ENCODE measurements at places on chromosomes 16 and 17.

GRCh38 chr17:80640366-80641084 is 95.9 kb downstream of the RPTOR start:
- DNase-seq: no peak

DNA sequence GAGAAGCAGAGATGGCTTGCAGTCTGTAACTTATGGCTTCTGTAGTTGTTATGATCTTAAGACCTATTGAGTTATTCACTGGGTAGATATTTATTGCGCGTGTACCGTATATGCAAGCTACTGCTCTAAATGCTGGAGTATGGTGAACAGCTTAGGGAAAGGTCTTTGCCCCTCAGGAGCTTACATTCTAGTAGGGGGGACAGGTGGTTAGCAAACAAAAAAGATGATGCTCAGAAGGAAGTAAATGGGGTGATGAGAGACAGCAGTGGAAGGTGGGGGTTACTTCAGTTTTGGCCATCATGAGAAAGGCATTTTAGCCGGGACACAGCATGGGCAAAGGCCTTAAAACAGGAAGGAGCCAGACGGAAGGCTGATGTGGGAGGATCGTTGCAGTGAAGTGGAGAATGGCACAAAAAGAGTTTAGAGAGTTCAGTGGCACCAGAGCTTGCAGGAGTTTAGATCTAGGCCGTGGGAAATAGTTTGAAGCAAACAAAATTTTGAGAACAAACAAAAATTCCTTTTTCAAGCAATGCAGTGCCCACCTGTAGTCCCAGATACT is 2.1 kb downstream of the ARMC7 start:
- DNase-seq: no peak

DNA sequence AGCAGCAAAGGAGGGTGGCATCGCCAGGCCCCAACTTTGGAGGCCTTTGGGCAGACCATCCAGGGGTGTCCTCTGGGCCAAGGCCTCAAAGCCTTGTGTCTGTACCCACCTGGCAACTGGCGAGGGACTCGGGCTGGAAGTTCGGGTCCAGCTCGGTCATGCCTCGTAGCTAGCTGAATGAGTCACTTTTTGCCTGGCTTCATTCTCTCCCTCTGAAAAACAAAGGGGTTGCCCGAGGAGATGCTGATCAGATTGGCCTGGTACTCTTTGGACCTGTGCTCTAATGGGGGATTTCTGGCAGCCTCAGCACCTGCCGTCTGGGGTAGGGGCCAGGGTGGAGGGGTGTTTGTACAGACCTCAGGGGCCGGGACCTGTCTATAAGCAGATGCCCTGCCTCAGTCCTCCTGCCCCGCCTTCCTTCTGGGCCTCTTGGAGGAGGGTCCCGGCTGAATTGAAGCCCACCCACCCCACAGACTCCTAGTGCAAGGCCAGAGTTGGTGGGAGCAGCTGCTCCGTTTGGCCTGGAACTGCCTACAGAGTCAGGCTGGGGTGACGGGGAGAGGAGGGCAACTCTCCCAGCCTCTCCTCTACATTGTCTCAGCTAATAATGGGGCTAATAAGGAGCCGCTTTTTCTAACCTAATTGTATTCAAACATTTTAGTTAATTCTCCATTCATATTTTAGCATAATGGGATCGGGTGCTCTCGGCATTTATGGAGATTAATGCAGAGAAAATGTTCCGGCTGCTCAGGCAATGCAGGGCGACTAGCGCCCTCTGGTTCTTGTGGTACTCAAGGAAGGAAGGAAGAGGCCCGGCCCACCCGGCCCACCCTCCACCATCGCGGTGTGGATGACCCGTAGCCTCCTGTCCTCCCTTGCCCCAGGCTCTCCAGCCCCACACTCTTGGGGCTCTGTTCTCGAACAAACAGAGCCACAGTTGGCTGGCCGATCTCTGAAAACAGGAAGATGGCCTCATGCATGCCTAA is 21.4 kb upstream of the ABCC3 start:
- DNase-seq: no peak

- DNase-seq: no peak
These were observed 9.6 kb upstream of the MTSS2 start for GRCh38 chr16:70695331-70696070.

DNA sequence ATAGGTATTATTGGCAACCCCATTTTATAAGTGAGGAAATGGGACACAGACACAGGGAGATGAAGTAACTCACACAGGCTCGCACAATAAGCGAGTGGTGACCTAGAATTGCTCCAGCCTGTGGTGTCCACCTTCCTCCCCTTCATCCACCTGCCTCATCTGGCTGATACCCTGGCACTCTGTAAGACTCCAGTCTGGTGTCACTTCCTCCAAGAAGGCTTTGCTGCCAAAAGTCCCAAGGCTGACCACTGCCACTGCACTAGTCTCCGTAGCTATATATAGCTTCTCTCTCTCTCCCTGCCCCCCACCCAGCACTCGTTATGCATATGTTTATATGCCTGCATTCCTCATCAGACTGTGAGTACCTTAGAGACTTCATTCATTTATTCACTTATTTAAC is 66.1 kb upstream of the SREBF1 start:
- DNase-seq: no peak

DNA sequence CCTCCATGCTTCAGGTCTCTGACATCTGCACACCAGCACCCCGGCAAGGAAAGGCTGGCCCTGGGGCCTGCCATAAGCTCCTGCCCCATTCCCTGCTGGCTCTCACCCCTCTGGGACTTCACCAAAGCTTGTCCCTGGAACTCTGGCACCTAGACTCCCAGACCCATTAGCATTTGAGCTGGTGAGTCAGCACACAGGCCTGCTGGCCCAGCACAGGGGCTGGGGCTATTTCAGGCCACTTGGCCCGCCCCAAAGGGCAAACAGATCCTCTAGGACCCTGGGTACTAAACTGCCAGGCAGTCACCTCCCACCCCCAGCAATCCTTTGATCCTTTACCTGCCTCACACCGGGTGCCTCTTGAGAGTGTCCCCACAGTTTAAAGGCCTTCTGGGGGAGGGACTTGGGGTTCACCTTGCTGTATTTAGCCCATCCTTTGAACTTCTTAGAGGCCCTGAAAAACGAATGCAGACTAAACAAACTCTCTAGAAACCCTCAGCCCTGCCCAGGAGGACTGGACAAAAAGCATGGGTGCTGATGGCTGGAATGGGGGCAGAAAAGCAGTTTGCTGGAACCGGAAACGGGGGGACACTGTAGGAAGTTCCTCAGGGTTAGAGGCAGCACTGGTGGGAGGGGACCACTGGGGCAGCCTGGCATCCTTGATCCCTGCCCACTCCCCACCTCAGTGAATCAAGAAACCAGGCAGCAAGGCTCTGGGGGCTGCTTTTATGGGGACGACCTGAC is 3.2 kb upstream of the SAMD14 start:
- no peak for DNase-seq

GRCh38 chr16:8623634-8624033 is 2.1 kb downstream of the METTL22 start:
- DNase-seq: no peak

- DNase-seq: no peak
These were observed 51.7 kb downstream of the ARHGAP27 start for GRCh38 chr17:45380991-45381390.
